ENCODE measurements at places on chromosomes 6 and 20.
A peak's percentile ranks its signal among the peaks of the same experiment; 100 is the strongest.

- peak; percentile 70 for DNase-seq
These were observed 9.0 kb upstream of the TSHZ2 start for GRCh38 chr20:52963131-52963530.

- no peak for DNase-seq
These were observed 80.0 kb downstream of the SESN1 start for GRCh38 chr6:109014606-109015005.

DNA sequence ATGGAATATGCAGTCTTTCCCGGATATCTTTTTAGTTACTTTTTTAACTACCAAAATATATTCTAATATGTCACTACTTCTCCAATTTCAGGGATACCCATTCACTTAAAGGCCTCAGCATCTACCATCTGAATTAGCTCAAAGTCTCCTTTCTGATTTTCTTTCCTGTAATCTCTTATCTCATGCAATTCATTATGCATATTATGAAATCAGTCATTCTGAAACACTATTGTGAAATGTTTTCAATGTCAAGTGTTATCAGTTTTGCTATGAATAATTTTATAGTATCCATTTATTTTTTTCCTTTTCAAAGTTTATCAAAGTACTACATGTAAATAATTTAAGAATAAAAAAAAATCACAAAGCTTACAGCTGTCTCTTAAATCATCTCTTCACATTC is 41.2 kb upstream of the TPBG start:
- DNase-seq: no peak

- no peak for DNase-seq
These were observed 54.4 kb downstream of the TOX2 start for GRCh38 chr20:43969028-43969447.

DNA sequence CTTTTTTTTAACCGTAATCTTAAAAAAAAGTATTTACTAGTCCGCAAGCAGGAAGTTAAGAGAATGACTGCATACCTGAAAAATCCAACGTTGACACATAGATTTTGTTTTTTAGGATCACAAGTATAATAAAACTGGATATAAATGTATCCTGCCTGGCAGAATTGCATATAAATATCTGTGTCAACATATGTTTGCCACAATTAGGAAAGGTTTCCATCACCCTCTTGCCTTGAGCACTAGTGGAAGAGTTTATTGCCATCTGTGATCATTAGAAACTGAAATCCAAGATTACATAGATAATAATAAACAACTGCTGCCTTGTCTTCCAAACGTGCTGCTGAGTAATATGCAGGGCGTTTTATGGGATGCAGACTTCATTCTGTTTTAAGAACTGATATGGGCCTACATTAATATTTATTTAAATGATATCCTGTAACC is 27.9 kb downstream of the PLEKHG1 start:
- DNase-seq: peak; percentile 34

Measured in fibroblast of upper back skin (primary cell).